ENCODE measurements at places on chromosomes 6 and 20.

GRCh38 chr20:46111028-46111835 lies 6.9 kb upstream of the CD40 start:
- H3K27me3 ChIP-seq, result peaks cover 33% of the 10 kb centered on the region
- no peak overlapping the region for H3K4me3 ChIP-seq
- H3K27ac ChIP-seq, result no peak overlapping the region
- no peaks in the 10 kb centered on the region for H3K36me3 ChIP-seq

DNA sequence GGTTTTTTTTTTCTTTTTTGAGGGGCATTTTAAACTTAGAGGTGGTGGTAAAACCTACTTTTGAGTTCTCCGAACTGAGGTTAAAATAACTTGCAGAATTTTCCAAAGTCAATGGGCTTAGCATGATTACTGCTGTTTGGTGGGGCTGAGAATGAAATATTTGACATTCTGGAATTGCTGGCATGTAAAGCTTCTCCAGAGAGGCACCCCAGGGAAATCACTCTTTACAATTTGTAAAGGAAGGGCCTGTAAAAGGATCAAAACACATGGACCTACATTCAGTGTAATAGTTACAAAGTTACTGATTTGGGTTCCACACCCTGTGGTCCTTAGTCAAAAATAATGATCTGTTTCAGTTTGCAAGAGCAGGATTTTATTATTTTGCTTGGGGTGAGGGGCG lies 5.5 kb downstream of the FAM217B start:
- peaks cover 57% of the 10 kb centered on the region for H3K4me1 ChIP-seq
- H3K27me3 ChIP-seq, result no peaks in the 10 kb centered on the region
- no peak for DNase-seq
- H3K27ac ChIP-seq, result no peak overlapping the region

DNA sequence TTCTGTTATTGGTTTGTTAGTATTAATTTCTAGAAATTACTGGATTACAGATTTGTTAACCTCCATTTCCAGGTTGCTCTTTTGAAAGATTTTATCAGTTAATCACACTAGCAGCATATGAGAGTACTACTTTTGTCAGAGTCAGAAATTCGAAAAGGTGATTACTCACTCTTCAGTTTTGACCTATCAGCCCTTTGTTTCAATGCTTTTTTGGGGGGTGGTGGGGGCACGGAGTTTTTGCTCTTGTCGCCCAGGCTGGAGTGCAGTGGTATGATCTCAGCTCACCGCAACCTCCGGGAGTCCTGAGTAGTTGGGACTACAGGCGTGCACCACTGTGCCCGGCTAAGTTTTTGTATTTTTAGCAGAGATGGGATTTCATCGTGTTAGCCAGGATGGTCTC lies 149.2 kb downstream of the JARID2 start:
- H3K27me3 ChIP-seq, result no peaks in the 10 kb centered on the region
- H3K36me3 ChIP-seq, result no peaks in the 10 kb centered on the region
- H3K4me3 ChIP-seq, result no peak overlapping the region
- H3K27ac ChIP-seq, result no peak overlapping the region
- peaks cover 31% of the 10 kb centered on the region for H3K4me1 ChIP-seq
- no peak for DNase-seq

DNA sequence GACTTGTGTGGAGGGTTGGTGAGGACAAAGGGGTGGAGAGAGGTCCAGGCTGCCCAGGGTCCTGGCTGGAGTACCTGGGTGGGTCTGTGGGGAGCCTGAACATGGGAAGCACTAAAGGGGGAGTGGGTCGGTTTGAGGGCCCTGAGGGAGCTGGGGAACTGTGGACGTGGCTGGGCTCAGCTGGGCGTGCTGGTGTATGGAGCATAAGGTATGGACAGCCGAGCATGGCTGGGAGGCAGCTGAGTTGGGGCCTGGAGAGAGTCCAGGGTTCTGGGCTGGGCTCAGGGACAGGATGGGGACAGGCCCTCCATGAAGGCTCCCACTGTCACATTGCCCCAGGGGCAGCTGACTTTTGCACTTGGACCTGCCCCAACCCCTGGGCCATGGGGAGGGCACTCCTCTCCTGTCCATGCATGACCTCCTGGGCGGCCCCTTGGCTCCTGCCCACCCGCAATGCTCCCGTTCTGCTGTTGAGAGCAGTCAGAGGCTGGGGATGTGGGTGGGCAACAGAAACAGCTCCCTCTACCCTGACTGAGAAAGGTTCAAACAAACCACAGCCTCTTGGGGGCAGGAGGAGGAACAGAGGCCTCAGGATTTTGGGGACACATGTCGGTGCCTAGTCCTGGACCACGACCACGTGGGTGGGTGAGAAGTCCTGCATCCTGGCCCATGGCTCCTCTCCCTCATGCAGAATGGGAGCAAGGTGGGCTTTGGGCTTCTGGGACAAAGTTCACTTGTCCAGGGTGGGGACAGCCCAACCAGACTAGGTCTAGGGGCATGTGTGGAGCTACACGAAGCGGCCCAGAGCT lies 4.5 kb downstream of the C20orf204 start:
- H3K36me3 ChIP-seq, result no peaks in the 10 kb centered on the region
- no peak for DNase-seq
- H3K4me1 ChIP-seq, result peaks cover 58% of the 10 kb centered on the region
- peaks cover 59% of the 10 kb centered on the region for H3K27me3 ChIP-seq

DNA sequence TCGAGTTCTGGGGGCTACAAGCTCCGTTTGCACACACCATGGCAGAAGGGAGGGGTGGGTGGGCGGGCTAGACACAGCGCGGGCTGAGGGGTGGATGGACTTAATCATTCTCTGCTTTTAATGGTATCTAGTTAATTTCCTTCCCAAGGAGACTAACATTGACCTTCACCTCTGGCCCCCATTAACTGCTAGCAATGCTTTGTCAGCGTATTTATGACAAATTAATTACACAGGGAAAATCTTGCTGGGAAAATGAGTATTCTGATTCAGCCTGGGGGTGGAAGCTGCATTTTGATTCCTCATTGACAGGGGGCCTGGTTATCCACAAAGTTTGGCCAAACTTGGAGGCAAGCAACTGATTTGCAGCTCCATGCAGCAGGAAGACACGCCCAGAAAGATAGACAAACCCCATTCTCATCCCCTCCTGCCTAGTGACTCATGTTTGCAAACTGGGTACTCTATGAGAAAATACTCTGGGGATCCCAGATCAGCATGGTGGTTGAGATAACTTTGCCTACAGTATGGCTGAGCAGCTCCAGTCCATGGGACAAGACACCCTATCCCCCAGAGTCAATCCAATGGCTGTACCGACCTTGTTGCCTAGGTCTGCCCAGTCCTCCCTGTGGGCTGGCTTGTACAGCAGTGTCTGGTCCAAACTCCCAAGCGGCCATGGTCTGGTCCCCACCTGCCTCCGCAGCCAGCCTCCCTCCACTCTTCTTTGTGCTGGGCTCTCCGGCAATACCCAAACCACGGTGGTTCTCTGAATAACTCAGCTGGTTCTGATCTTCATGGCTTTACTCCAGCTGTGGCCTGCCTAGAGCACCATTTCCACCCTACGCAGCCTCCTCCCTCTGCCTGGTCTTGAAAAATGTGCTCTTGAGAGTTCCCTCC lies 19.7 kb downstream of the ZBP1 start:
- H3K4me1 ChIP-seq, result no peaks in the 10 kb centered on the region
- no peaks in the 10 kb centered on the region for H3K36me3 ChIP-seq
- no peak overlapping the region for H3K27ac ChIP-seq
- no peak overlapping the region for H3K4me3 ChIP-seq

DNA sequence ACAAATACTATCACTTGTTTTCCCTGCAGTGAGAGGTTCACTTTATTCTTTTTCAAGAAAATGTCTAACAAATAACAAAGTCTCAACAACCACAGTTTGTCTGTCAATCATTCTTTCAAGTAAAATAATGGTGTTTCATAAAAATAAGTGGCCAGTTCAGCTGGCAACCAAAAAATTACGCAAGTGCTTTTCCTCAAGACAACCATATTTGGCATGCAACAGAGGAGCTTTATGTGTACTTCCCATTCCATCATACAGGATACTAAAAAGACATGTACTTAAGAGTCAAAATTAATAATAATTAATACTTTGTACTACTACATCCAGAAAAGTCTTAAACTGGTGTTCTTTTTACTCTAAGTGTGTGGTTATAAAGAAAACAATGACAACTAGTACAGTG lies 34.6 kb downstream of the ATG5 start:
- H3K4me1 ChIP-seq, result no peaks in the 10 kb centered on the region
- no peak overlapping the region for H3K4me3 ChIP-seq
- H3K27me3 ChIP-seq, result no peaks in the 10 kb centered on the region
- DNase-seq, result no peak

GRCh38 chr6:68726337-68726736 lies 91.3 kb downstream of the ADGRB3 start:
- DNase-seq, result no peak
- no peak overlapping the region for H3K4me3 ChIP-seq
- H3K27me3 ChIP-seq, result no peaks in the 10 kb centered on the region
- H3K27ac ChIP-seq, result no peak overlapping the region
- no peaks in the 10 kb centered on the region for H3K36me3 ChIP-seq
- peaks cover 5% of the 10 kb centered on the region for H3K4me1 ChIP-seq

GRCh38 chr6:157232161-157232895 lies 91.0 kb downstream of the TMEM242 start:
- H3K4me3 ChIP-seq, result no peak overlapping the region
- peaks cover 5% of the 10 kb centered on the region for H3K27me3 ChIP-seq
- no peaks in the 10 kb centered on the region for H3K36me3 ChIP-seq
- peaks cover 35% of the 10 kb centered on the region for H3K4me1 ChIP-seq
- no peak overlapping the region for H3K27ac ChIP-seq

GRCh38 chr6:158564243-158565121 lies 4.6 kb downstream of the TMEM181 start:
- no peak overlapping the region for H3K27ac ChIP-seq
- H3K27me3 ChIP-seq, result no peaks in the 10 kb centered on the region
- no peaks in the 10 kb centered on the region for H3K36me3 ChIP-seq
- no peak for DNase-seq

GRCh38 chr6:143368426-143368825 lies 82.1 kb downstream of the ADAT2 start:
- no peaks in the 10 kb centered on the region for H3K4me1 ChIP-seq
- H3K27ac ChIP-seq, result no peak overlapping the region
- no peaks in the 10 kb centered on the region for H3K27me3 ChIP-seq

GRCh38 chr6:50288881-50289280 lies 239.2 kb upstream of the DEFB112 start:
- H3K4me1 ChIP-seq, result no peaks in the 10 kb centered on the region
- no peaks in the 10 kb centered on the region for H3K27me3 ChIP-seq
- DNase-seq, result no peak
- no peak overlapping the region for H3K27ac ChIP-seq
- H3K36me3 ChIP-seq, result no peaks in the 10 kb centered on the region

DNA sequence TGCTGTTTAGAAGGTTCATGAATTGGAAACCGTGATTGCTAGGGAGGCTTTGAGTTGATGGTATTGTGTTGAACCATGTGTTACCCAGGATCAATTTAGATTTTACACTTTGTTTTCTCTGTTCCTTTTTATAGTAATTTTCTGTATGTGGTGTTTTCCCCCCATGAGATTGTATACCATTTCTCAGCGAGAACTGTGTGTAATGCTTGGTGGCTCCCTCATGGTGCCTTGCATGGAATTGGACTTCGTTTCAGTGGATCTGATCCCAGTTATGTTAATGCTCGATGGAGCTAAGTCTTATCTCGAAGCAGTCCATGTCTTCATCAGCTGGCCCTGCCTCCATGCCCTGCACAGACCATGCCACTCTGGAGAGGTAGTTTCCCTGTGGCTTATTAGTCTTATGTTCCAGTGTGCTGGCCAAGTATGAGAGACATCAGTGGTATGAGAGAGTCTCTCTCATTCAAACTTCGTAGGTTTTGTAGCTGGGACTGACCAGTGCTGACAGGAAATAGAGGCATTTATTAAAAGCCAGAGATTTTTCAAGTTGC lies 18.7 kb downstream of the PTPN1 start:
- no peak overlapping the region for H3K4me3 ChIP-seq
- no peak for DNase-seq
- H3K27ac ChIP-seq, result no peak overlapping the region
- no peaks in the 10 kb centered on the region for H3K36me3 ChIP-seq
- no peaks in the 10 kb centered on the region for H3K27me3 ChIP-seq

GRCh38 chr6:14656649-14657048 lies 539.1 kb downstream of the CD83 start:
- no peak overlapping the region for H3K4me3 ChIP-seq

- no peak for DNase-seq
- H3K4me3 ChIP-seq, result no peak overlapping the region
- no peaks in the 10 kb centered on the region for H3K4me1 ChIP-seq
- no peak overlapping the region for H3K27ac ChIP-seq
- no peaks in the 10 kb centered on the region for H3K36me3 ChIP-seq
Observed at GRCh38 chr20:48098866-48099265, 313.6 kb upstream of the SULF2 start.

- peaks cover 7% of the 10 kb centered on the region for H3K27me3 ChIP-seq
- H3K36me3 ChIP-seq, result no peaks in the 10 kb centered on the region
- H3K4me1 ChIP-seq, result no peaks in the 10 kb centered on the region
- H3K4me3 ChIP-seq, result no peak overlapping the region
- no peak overlapping the region for H3K27ac ChIP-seq
Observed at GRCh38 chr6:46996860-46997641, 45.1 kb downstream of the ADGRF1 start.

DNA sequence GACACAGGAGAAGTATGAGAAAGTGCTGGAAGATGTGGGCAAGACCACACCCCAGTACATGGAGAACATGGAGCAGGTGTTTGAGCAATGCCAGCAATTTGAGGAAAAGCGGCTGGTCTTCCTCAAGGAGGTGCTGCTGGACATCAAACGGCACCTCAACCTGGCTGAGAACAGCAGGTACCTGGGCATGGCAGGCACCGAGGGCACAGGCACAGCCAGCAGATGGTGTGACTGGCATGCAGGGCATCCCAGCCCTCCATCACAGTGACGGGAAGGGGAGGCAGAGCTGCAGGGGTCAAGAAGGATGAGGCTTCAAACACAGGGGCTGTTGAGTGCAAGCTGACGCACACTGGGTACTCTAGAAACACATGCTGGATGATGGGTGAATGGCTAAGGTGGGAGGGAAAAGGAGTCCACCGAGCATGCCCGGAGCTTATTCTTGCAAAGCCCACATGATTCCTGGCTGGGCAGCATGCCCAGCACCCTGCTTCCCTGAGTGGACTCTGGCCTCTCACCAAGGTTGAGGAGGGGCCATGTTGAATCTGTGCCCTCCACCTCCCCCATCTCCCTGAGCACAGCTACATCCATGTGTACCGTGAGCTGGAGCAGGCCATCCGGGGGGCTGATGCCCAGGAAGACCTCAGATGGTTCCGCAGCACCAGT lies 26.3 kb downstream of the SPDEF start:
- peaks cover 12% of the 10 kb centered on the region for H3K4me1 ChIP-seq
- H3K27ac ChIP-seq, result no peak overlapping the region
- H3K4me3 ChIP-seq, result no peak overlapping the region
- H3K27me3 ChIP-seq, result no peaks in the 10 kb centered on the region

- no peak overlapping the region for H3K4me3 ChIP-seq
- no peaks in the 10 kb centered on the region for H3K36me3 ChIP-seq
- H3K27me3 ChIP-seq, result no peaks in the 10 kb centered on the region
- no peak for DNase-seq
- no peaks in the 10 kb centered on the region for H3K4me1 ChIP-seq
- no peak overlapping the region for H3K27ac ChIP-seq
Observed at GRCh38 chr20:25744261-25744660, 47.6 kb upstream of the ZNF337 start.

- no peaks in the 10 kb centered on the region for H3K36me3 ChIP-seq
- DNase-seq, result no peak
- H3K4me1 ChIP-seq, result no peaks in the 10 kb centered on the region
- no peaks in the 10 kb centered on the region for H3K27me3 ChIP-seq
- H3K27ac ChIP-seq, result no peak overlapping the region
Observed at GRCh38 chr6:92748131-92748530, 671.2 kb downstream of the EPHA7 start.

GRCh38 chr20:39893003-39893685 lies 795.9 kb downstream of the MAFB start:
- no peak for DNase-seq
- H3K4me1 ChIP-seq, result no peaks in the 10 kb centered on the region
- H3K4me3 ChIP-seq, result no peak overlapping the region
- H3K27ac ChIP-seq, result peak overlapping the region; percentile 8
- H3K36me3 ChIP-seq, result no peaks in the 10 kb centered on the region

- H3K36me3 ChIP-seq, result no peaks in the 10 kb centered on the region
- no peak for DNase-seq
- no peaks in the 10 kb centered on the region for H3K4me1 ChIP-seq
Observed at GRCh38 chr6:147570681-147571080, 62.2 kb downstream of the SAMD5 start.

All from heart right ventricle (tissue), 16 donors.